ENCODE measurements at places on chromosomes 12 and 14.

GRCh38 chr14:50578433-50578832, 18.5 kb downstream of the ATL1 start:
- DNase-seq, result no peak

DNA sequence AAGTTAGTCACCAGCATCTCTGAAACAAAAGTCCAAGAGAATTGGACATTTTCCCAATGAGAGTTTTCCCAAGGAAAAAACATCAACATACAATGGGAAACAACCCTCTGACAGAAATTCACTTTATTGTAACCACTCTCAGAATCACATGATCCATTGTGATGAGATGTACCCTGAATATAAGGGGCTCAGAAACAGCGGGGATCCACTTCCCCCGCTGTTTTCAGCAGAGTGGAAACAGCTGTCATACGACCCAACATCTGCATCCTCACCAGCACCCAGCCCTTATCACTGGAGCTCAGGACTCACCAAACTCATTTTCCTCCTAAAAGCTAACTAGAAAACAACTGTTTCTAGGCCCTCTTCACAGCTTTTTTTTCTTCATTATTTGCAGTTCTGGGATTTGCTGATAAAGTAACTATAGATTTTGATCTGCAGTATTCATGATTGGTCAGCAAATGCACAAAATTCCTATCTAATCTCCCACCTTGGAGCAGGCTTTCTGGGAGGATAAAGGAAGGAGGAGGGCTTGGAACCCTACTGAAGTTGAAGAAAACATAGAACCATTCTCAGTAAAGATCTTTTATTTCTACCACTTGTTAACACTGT, 31.3 kb downstream of the CORO1C start:
- DNase-seq, result no peak

DNA sequence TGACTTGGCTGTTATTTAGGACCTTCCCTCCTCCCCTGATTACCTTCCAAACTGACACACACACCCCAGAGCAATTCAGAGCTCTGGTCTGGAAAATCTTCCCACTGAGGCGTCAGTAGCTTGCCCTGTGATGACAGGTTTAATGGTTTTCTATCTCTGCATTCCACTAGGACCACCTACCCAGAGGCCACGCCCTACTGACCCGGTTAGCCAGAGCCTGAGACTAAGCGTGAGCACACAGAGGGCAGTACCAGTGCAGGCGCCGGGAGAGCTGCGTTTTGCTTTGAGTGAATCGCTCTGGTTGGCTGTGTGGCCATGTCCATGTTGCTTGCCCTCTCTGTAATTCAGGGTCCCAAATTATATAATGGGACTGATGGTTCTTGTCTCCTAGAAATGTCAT, 36.2 kb upstream of the ATP2A2 start:
- no peak for DNase-seq

- DNase-seq, result no peak
These were observed 239.1 kb downstream of the VRK1 start for GRCh38 chr14:97036086-97036852.

- no peak for DNase-seq
These were observed 13.7 kb downstream of the ARID2 start for GRCh38 chr12:45743247-45743646.

DNA sequence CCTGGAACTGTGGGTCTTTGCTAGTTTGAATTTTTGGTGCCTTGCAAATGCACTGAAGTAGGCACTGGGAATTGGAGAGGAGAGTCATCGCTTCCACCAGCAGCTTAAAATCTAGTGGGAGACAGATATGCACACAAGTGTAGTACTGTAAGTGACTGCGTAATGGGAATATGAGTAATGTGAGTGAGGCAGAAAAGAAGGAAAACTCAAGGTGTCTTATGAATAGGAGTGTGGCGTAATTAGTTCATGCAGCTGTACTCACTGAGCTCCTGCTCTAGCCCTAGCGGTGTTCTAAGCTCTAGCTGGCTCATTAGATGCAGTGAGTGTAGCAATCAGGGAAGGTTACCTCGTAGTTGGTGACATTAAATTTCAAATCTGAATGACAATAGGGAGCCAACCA, 2.8 kb downstream of the TCP11L2 start:
- no peak for DNase-seq

DNA sequence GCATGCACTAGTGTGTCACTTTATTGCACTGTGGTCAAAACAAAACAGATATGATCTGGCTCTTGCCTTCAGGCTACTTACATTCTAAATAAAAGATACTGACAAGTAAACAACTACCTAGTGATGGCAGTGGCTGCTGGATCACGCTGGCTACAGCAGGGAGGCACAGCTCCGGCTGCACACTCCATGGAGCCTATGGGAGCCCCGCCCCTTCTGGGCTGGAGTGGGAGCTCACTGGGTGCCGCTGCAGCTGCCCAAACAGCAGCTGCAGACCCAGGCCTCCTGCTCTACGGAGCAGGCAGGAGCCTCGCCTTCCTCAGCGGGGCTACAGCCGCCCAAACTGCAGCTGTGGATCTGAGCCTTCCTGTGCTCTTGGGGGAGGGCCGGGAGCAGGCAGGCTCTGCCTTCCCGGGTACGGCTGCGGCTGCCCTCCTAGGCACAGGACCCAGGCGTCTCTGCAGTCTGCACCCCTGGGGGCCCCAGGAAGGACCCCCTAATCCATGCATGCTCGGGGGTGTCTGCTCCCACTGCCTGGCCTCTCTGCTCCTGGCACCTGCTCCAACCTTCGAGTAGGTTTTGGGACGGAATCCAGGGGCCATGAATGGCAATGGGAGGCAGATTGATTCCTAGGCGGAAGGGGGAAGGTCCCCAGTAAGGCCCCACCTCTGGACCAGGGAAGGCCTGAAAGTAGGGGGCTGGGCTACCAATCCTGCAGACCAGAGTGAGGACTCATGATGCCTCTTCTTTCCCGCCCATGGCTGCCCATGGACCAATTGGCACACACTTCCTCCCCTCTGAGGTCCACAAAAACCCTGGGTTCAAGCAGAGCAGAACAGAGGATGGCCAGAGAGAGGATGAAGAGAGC, 253.1 kb downstream of the ANO6 start:
- DNase-seq, result no peak

Measured in A172 (cell line).